ENCODE measurements at places on chromosomes 1 and 21. TPM values are rescaled to one million over a fixed set of nuclear protein-coding genes. Genes with fewer than 3 reads are reported as not detected.
A peak's percentile ranks its signal among the peaks of the same experiment; 100 is the strongest.

DNA sequence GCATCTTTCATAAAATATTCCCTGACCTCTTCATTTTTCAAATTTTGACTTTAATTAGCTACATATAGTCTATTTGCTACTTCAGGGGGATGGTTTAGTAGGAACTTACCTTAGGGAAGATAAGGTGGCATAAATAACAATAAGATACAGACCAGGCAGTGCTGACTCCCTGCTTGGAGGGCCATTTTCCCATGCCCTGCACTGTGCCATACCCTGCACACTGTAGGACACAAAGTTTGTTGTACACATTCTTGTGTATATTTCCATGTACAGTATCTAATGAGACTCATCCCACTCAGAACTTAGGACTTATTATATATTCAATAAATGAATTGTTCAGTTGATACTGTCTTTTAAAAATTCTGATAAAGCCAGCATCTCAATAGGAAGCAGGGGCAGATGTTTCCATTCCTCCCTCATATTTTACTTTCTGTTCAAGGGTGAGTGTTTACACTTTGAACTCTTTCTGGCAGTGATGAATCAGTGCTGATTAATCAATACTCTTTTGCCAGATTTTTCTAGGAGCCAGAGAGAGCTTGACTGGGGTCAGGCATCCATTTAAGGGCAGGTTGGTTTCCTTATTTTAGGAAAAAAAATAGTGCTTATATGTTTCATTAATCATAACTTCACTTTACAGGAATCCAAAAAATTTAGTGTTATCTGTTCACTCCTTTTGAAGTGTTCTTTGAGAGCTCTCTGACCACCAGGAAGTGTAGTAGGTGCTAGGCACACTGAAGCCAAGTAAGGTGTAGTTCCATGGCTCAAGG, 30.6 kb downstream of the MPZL1 start:
- DNase-seq = no peak

GRCh38 chr1:100528871-100529270, 9.1 kb upstream of the GPR88 start:
- no peak for DNase-seq

The PCBP3 gene
- 1.0 TPM for total RNA-seq

DNA sequence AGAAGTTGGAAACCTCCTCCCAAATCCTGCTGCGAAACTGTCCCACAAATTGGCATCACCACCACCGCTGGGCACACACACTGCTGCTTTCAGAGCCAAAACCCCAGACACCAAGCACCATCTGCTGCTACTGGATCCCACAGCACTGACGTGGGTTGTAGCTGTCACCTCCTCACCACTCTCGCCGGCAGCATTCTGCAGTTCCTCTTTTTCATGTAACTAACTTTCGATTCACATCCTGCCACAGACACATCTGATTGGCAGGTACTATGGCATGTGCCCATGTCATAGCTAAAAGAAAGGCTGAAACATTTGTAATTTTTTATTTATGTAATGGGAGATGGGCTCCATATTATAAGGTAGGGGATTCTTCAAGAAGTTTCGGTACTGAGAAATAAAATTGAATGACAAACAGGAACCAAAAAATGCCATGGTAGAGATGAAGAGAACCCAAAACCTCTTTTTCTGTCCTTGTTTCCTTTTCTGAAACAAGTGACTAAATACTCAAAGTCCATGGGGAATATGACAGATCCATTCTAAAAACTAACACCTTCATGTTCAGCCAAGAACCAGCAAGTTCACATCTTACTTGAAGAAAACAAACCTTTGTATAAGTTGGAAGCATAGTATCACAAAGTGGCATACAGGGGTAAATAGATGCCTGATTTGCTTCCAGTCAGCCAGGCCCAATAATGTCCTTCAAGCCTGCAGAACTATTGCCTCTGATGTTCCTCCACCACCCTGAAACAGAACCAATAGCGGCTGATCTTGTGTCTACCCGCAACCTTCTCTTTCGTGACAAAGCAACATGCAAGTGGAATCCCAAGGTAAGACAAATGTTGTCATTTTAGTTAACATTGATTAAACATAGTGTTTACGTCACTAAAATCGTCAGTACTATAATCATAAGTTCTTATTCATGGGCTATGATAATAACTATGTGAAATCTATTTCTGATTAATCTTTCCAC, 26.6 kb upstream of the RGS13 start:
- DNase-seq = peak; percentile 93

The NEK2 gene
- 74.6 TPM for total RNA-seq

- no peak for DNase-seq
Observed at GRCh38 chr1:2226525-2227345, 1.4 kb upstream of the SKI start.

DNA sequence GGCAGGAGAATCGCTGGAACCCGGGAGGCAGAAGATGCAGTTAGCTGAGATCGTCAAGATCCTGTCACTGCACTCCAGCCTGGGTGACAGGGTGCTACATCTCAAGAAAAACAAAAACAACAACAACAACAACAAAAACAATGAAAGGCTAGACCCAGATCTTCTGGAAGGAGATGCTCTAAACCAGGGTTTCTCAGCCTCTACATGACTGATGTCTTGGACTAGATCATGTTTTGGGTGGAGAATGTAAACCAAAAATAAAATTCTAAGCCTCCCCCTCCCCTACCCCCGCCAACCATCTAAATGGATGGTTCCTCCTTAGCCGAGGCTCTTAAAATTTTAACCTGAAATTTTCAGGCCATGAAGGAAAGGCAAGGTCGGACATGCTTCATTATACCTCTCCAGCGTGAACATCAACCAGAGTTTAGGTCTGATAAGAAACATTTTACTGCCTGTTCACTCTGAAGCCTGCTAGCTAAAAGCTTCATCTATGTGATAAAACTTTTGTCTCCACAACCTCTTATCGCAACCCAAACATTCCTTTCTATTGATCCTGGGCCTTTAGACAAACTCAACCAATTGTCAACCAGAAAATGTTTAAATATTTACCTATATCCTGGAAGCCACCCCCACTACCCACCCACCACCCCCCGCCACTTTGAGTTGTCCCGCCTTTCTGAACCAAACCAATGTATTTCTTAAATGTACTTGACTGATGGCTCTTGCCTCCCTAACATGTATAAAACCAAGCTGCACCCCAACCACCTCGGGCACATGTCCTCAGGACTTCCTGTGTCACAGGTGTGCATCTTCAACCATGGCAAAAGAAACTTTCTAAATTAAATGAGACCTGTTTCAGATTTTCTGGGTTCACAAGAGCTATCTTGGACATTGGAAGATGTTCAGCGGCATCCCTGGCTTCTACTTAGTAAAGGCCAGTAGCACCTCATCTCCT, 1.9 kb upstream of the CAPN2 start:
- DNase-seq = no peak

DNA sequence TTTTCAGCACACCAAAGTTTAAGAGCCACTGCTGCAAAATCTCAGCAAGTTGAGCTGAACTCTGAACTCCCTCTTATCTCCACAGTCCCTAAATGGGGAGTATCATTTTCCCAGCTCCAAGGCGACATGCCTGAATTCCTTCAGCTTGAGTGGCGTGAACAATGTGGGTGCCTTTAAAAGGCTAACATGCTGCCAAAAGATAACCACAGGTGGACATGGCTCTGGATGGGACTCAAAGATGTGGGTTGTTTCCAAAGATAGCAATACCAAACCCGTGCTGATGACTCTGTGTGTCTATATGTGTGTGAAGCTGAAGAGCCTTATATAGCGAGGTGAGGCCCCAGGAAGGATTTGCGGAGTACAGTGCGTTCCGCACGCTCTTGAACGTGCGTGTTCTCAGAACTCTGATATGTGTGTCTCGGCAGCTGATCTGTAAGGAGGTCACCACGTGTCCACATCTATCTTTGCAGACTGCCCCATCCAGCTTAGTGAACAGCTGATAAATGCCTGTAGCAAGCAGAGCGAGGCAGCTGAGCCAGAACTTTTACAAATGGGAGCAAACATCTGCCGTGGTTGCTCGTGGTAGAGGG, 189.2 kb downstream of the DYRK1A start:
- DNase-seq = no peak

The DTL gene
- total RNA-seq = 61.4 TPM

GRCh38 chr1:90721210-90722194, 4.4 kb upstream of the BARHL2 start:
- peak; percentile 70 for DNase-seq

DNA sequence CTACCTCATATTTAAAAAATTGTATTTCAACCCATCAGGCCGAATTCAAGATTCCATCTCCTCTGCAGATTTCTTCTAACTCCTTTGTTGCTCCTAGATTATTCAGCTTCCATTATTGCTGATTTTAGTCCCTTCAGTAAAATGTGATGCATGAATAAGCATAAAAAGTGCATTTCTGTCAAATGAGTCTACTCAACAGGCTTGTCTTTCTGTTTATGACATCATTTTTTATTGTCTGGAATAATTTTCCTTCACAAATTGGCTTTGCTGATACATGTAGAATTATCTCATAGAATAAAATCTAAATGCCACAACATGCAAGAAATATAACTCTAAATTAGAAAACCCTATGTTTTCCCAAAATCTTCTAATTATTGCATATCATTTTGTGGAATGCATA, 1.6 kb upstream of the OR2M5 start:
- no peak for DNase-seq

The PARS2 gene
- total RNA-seq = 5.3 TPM

- no peak for DNase-seq
Observed at GRCh38 chr1:171742577-171742922, 685 bp upstream of the VAMP4 start.

DNA sequence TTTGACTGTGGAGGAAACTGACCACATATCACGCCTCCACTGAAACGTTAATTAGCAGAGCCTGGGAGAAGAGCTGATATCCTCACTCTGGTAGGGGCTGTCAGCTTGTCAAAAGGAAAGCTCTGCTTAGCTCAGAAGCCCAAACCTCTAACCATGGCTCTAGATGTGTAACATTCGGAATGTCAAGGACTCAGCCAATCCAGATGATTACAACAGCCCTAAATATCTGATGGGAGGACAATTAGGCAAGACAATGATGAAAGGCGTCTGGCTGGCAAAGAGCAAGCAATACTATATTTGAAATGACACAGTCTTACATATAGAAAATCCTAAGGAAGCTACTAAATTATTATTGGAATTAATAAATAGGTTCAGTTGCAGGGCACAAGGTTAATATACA, 45.7 kb upstream of the COX20 start:
- DNase-seq = no peak

DNA sequence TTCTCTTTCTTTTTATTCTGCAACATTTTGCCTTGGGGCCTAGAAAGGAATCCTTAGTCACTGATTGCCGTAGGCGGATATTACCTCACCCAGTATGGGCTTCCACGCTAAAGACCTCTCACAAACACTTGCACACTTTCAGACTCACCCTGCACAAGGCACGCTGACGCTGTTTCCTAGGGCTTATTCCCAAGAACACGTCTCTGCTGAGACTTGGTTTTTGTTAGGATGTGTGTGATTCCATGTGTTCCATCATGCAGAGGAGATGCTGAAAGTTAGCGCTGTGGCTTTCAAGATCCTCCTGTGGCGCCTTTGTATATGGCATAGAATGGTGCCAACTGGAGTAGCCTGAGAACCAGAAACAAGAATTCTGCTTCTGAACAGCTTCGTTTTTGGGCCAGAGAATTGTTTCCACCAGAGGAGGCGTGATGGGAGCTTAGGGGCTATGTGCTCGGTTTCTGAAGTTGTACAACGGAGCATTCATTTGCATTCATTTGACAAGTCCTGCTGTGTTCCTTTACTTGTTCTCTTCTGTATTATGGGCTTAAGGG, 297.0 kb downstream of the DISC1 start:
- DNase-seq = no peak

DNA sequence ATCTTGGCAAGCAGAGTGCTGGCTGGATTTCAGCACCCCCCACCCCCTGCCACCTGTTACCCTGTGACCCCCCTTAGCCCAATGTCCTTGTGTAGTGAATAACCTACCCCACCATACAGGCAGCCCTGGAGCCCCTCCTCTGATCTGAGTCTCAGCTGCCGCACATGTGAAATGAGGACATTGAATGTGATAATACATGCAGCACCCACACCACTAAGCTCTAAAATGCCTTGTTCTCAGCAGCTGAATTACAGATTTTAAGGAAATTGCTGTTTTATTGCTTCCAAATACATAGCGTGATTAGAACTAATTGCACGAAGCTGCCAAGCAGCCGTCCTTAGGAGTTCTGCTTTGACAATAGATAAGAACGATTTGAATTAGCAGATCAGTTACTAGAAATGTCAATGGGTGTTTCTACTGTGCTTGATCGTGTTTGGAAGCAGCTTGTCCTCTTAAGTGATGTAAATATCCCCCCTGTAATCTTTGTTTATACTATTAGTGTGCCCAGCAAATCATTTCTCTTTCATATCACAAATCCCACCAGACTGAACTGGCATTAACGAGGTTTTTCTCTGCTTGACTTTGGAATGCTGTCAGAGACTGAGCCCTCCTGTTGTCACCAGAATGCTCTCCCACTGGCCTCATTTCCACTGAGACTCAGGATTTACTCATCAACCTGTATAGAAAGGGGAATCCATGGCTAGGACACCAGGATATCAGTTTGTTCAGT, 4.9 kb downstream of the SLAMF8 start:
- no peak for DNase-seq

DNA sequence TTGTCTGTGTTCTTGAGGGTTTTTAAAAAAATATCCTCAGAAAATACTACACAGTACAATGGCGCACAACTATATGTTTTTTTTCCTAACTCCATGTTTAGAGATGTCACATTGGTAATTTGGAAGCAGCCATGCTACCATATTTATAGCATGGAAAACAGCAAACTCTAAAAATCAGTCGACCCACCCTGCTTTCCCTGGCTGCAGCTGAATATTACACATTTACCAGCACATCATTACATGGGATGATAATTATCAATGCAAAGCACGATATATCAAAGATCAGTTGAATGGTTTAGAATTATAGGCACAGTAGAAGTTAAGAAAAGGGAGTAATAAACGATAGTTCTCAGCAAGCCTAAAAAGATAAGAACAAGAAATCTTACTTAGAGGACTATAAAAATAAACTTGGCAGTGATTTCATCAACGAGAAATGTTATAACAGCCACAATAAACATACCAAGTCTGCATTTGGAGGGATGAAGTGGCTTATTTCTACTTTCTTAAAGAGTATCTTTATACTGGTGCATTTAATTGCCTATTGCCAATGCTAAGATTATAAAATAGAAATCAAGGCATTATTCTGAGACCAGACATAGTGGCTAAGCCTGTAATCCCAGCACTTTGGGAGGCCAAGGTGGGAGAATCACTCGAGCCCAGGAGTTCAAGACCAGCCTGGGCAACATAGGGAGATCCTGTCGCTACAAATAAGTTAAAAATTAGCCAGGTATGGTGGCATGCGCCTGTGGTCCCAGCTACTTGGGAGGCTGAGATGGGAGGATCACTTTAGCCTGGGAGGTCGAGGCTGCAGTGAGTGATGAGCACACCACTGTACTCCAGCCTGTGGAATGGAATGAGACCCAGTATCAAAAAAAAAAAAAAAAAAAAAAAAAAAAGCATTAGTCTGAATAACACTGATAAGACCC, 43.4 kb downstream of the WDR64 start:
- DNase-seq = no peak

The MROH9 gene
- total RNA-seq = not detected

The ZSCAN20 gene
- total RNA-seq = 3.9 TPM

- DNase-seq = no peak
Observed at GRCh38 chr1:78511334-78511733, 20.6 kb downstream of the PTGFR start.
